ENCODE measurements at places on chromosomes 12 and 14. TPM values are rescaled to one million over a fixed set of nuclear protein-coding genes. Genes with fewer than 3 reads are reported as not detected.
A peak's percentile ranks its signal among the peaks of the same experiment; 100 is the strongest.

- DNase-seq, result peak; percentile 86
These were observed 18.1 kb downstream of the MLXIP start for GRCh38 chr12:122096591-122097149.

- DNase-seq, result peak; percentile 98
These were observed at the start of the genes EIF2B1 and GTF2H3 for GRCh38 chr12:123633379-123634141. TSS of gene EIF2B1 (minus strand) at chr12:123633686. CDS start at chr12:123633557, 129 bp downstream. TSS of gene GTF2H3 (plus strand) at chr12:123633829. CDS start at chr12:123633860, 31 bp downstream.

DNA sequence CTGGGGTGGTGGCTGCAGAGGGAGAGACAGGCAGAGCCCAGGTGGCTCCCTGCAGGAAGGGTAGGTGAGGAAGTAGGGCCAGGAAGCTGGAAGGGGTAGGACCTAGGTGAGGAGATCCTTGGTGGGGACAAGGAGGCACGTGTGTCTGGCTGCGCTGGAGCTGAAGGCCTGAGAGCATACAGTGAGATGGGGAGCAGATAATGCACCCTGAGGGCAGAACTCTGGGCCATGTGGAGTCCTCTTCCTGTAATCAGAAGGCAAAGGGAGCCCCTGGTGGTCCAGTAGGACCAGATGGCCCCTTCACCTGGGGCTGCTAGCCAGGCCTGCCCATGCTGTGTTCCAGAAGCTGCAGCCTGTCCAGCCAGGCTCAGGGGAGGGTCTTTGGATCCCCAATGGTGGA lies 15.3 kb upstream of the KRT80 start:
- no peak for DNase-seq

DNA sequence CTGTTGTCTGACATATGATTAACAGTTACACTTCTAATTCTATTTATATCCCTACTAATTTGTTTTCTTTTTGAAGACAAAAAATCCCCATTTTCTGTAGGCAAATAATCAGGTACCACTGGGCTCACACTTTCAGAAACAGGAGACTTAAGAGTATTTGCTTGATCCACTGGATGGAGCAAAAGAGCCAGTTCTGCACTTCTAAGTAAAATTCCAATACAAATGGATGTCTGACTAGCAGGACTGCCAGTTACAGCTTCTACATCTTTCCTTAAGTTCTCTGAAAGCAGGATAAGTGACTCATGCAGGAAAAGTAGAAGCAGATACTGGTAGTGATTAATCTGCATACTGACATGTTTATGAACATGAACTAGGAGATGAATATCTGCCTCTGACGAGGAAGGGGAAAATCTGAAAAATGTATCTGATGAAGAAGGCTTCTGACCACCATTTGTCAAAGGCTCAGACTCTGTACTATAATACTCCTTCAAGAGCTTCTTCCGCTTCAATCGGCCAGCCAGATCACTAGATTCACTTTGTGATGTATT lies 73.8 kb upstream of the ANKS1B start:
- peak; percentile 34 for DNase-seq

DNA sequence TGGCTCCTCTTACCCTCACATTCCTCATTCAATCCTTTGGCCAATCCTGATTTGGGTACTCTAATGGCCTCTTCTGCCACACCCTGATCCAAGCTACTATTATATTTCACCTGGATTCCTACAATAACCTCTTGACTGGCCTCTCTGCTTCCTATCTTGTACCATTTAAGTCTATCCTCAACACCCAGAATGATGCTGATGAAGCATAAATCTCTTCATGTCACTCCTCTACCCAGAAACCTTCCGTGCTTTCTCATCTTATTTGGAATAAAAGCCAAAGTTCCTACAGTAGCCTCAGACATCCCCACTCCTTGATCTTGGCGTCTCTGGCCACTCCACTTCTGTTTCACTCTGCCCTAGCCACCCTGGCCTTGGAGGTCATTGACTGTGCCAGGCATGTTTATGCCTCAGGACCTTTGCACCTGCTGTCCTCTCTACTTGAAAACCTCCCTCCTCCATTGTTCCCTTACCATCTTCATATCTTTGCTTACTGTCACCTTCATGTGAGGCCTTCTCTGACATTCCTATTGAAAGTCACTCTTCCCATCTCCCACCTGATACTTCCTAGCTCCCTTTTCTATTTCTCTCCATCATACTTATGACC lies 46.4 kb upstream of the NRXN3 start:
- DNase-seq, result no peak

- DNase-seq, result no peak
These were observed 8.4 kb downstream of the ASIC1 start for GRCh38 chr12:50065726-50066310.

- DNase-seq, result peak; percentile 61
These were observed at the start of gene TMEM179 for GRCh38 chr14:104604458-104605449. TSS of gene TMEM179 (minus strand) at chr14:104604772. CDS start at chr14:104604741, 31 bp downstream.

- DNase-seq, result no peak
These were observed 3.8 kb upstream of the HOXC8 start for GRCh38 chr12:54004841-54005530.

- no peak for DNase-seq
These were observed 270.9 kb downstream of the CACNA1C start for GRCh38 chr12:2323532-2324255.

- DNase-seq, result no peak
These were observed 32.8 kb downstream of the SPTLC2 start for GRCh38 chr14:77583657-77584056.

GRCh38 chr12:93762059-93762719 lies 85.0 kb downstream of the CRADD start:
- DNase-seq, result no peak

DNA sequence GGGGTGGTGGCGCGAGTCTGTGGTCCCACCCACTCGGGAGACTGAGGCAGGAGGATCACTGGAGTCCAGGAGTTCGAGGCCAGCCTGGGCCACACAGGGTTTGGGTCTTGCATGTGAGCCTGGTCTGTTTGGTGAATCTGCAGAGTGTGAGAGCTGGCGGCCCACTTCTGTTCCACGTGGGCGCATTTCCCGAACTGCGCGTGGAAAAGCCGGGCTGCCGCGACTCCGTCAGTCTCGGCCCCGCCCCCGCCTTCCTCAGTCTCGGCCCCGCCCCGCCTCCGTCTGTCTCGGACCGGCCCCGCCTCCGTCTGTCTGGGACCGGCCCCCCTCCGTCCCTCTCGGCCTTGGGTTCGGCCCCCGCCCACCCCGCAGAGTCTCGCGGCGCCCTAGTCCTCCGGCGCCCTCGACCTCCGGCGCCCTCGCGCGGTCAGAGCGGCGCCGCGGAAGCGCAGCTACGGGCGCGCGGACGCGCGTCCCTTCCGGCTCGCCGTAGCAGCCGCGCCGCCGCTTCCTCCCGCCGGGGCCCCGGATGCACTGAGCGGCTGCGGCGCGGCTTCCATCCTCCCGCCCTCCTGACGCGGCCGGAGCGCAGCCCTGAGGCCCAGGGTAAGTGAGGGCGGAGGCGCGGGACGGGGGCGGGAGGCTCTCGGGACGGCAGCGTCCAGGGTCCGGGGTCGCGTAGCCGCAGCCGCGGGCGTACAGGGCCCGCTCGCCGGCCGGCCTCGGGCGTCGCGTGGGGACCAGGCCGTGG lies at the start of gene EP400:
Gene EP400, plus strand, starts transcription at position 512 of the 751 bp plus-strand sequence. CDS start 10,678 bp downstream, outside the sequence.
- DNase-seq, result peak; percentile 87

- peak; percentile 99 for DNase-seq
These were observed 54.6 kb downstream of the NCOR2 start for GRCh38 chr12:124512667-124513296.

GRCh38 chr12:104060791-104061190 lies 3.5 kb upstream of the HCFC2 start:
- no peak for DNase-seq

DNA sequence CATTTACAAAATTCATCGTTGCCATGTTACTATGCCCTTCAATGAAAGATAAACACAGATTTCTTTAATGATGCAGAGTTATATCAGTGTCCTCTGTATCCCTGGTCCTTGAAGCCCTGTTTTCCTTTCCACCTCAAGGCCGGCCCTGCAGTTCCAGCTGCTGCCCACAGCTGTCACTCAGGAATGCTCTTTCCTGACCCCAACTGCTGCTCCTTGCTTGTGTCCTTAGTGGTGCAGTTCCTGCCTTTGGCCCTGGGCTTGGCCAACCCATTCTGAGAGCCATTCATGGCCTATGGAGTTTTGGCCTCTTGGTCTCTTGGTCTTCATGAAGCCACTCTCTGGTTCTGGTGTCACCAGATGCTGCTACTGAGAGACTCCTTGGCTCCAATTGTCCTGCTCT lies 93.1 kb downstream of the GAS2L3 start:
- no peak for DNase-seq

DNA sequence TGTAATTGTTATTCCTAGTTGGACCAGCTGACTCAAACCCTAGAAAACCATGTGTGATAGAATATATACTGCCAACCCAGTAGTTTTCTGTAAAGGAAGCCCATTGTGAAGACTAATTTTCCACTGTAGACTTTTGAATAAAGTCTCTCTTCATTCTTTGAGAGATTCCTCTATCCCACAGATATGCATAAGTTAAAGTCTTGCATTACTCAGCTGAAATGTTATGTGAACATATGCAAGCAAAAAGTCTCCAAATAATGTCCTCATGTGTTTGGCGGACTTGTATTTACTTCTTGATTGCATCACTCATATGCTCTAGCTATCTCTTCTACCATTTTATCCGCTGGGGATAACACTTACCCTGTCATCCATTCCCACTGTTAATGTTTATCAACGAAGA lies 35.1 kb upstream of the OTOGL start:
- DNase-seq, result no peak

DNA sequence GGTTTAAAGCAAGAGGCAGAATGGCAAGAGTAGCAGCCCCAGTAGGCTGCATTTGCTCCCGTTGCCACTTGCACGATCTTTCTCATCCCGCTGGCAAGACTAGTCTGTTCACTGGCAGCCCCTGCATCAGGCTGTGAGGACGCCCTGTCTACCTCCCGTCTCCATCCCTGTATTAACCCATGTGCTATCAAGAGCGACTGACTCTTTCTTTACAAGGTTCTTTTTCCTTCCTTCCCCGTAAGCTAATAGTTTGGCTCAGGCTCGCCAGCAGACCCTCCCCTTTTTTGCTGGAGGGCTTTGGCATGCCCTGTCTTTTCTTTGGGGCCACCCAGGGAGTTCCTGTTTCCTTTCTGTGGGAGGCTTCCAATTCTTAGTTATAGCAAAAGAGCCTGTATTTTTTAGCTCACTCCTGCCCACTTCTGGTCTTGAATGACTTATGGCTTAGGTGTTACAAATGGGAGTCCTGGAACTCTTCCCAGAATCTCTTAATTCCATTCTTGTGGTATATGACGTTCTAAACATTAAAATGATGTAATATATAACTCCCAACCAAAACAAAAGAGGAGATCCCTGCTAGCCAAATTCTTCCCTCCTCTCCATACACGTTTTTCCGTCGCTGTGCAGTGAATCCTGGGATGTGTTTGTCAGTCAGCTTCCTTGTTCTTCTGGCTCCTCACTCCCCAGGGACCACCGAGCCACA lies 149.0 kb downstream of the PRKCH start:
- peak; percentile 86 for DNase-seq

DNA sequence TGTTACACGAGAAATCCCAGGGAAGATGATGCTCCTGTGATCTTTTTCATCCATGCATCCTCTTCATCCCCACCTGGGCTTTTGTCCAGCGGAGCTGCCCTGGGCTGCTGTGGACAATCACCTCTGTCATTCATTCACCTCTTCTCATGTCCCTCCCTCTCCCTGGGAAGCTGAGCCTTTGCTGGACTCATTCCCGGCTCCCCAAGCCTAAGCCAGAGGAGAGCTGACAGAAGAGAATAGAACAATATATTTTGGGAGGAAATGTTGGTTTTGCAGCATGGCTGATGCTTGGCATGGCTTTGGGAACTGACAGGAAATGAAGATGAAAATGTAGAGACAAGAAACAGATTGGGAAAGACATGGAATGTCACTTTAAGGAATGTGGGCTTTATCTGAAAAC lies 177.4 kb downstream of the DICER1 start:
- no peak for DNase-seq

DNA sequence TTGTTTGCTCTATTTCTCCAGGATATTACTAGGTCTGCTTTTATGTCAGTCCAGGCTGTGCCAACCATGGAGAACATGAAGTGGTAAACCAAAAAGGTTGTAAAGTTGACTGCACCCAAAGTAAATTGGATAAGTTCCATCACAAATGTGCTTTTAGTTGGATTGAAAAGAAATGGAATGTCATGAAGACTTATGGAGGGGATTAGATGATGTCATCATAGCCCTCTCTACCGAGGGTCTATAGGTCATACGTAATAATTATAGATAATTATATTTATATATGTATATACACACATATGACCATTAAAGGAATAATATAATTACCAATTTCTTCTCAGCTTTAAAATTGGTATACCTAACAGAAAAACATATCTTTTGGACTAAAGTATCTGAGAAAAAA lies 714.9 kb downstream of the NOVA1 start:
- no peak for DNase-seq

DNA sequence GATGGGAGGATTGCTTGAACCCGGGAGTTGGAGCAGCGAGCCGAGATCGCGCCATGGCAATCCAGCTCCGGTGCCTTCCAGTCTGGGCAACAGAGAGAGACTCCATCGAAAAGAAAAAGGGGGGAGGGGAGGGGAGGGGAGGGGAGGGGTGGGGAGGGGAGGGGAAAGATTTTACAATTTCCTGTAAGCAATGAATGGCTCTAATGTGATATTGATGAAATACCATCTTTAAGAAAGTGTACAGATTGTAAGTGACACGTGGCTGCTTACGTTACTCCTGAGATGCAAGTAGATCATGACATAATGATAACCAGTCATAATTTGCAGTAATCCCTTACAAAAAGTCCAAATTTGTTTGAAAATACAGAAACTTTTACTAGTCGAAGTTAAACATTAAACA lies 1.4 kb downstream of the SLC25A21 start:
- no peak for DNase-seq

- peak; percentile 56 for DNase-seq
These were observed 33.4 kb downstream of the C12orf75 start for GRCh38 chr12:105363890-105364289.

- no peak for DNase-seq
These were observed 797.4 kb downstream of the DIO2 start for GRCh38 chr14:79413734-79414428.

DNA sequence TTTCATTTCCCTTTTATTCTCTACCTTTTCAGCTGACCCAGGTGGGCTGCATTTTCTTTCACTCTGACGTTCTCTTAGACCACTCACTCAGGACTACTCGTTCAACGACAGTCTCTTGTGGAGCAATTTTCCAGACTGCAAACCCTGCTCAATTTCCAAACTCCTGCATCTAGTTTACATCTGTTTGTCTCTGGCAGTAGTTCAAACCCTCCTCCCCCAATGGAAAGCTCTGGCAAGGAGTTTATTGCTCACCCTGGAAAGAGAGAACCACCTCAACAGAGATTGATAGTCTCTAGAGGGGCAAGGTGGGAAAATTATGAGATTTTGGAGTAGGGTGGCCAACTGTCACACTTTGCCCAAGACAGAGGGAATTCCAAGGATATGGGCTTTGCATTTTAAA lies 130.2 kb downstream of the TSHR start:
- no peak for DNase-seq

C12orf57 gene
- 130 TPM for total RNA-seq

SSPN gene
- total RNA-seq, result 0.22 TPM

ANKRD33 gene
- not detected for total RNA-seq

GPR132 gene
- total RNA-seq, result under 0.01 TPM

CACNA2D4 gene
- total RNA-seq, result 0.22 TPM

SCYL2 gene
- total RNA-seq, result 34.0 TPM

ASIC1 gene
- total RNA-seq, result not detected

FZD10 gene
- 0.99 TPM for total RNA-seq

SIRT4 gene
- 3.2 TPM for total RNA-seq

KRT3 gene
- not detected for total RNA-seq

VTI1B gene
- total RNA-seq, result 37.7 TPM

CLEC4C gene
- not detected for total RNA-seq

KRT79 gene
- total RNA-seq, result not detected

GDF11 gene
- total RNA-seq, result 1.5 TPM

PFDN5 gene
- total RNA-seq, result 577 TPM

SLC6A12 gene
- total RNA-seq, result not detected
